NCI-H460 (cell line): ENCODE measurements at places on chromosomes 1 and 21. TPM values are rescaled to one million over a fixed set of nuclear protein-coding genes. Genes with fewer than 3 reads are reported as not detected.

TRNP1 gene
- 1.1 and 2.1 TPM in 2 replicates for total RNA-seq

DNA sequence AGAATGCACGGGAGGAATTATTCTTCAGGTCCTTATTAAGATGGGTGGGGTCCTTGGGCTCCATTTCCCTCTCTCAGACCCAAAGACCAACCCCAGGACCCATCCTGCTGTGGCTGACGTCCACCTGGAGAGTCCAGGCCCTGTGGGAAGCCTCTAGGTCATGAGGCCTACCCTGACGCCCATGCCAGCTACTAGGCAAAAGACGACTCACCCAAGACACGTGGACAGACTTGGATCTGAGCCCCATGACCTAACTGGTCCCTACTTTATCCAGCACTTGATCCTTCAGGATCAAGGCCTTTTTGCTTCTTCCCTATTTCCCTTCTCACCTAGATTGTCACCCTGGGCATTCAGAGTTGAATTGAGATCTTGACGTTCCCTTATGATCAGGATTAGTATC, 56.0 kb upstream of the CASZ1 start:
- no peak for DNase-seq

DPT gene
- not detected in 2 replicates for total RNA-seq

DNA sequence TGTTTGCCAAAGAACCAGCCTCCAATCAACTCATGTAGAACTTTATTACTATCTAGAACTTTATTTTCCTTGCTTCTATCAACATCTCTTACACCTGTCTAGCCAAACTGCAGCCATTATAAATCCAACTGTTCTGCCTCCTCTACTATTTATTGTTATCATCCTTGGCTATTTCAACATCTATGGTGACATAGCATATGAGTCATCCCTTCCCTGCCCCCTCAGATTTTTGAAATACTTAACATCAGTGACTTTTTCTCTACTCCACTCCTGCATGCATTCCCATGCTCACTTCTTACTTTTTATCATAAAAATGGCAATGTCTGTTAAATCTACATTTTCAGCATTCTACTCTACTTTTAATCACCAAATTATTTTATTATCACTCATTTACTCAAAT, 544.9 kb upstream of the NEGR1 start:
- no peak for DNase-seq

UBXN10 gene
- total RNA-seq = not detected in 2 replicates

DNA sequence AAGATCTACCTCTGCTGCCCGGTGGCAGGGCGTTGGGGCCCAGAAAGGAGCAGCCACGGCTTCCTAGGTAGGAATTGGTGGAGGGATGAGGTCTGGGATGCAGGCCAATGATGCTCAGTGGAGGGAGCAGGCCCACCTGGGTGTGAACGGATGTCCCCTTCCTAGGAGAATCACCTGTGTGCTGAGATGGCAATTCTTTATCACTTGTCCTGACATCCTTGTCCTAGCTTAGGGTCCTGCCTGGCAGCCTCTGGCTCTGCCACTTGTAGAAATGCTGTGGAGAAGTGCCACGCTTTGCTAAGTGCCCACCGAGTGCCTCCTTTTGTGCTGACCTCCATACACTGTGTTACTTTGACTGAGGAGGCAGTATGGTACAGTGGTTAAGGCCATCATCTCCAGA, 12.8 kb downstream of the EDN2 start:
- no peak for DNase-seq

GRCh38 chr1:234613128-234613875, 3.3 kb upstream of the IRF2BP2 start:
- peak; percentile 58 for DNase-seq

DNA sequence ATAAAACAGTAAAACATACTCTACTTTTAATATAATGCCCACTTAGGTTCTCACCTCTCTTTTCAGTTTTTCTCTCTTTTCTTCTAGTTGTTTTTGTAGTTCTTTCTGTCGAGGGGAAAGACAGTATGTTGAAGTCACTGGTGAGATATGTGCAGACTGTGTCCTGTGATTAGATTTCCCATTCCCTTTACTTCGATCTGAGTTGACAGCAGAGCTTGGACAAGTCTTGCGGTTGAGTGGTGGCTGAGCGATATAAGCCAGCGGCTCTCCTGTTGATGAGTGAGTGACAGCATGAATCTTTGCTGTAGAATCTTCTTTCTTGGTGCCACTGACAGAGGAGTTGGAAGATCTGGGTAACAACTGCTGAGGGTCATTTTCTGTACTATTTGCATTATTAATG, 6.0 kb downstream of the CCDC181 start:
- DNase-seq = no peak

EFHD2 gene
- total RNA-seq = 212 and 236 TPM in 2 replicates
